Hematopoietic multipotent progenitor cell treated with erythropoietin and hydrocortisone succinate and interleukin-3 and kit ligand, for 6 days (in vitro differentiated cells): ENCODE measurements at places on chromosomes 16 and 17.

DNA sequence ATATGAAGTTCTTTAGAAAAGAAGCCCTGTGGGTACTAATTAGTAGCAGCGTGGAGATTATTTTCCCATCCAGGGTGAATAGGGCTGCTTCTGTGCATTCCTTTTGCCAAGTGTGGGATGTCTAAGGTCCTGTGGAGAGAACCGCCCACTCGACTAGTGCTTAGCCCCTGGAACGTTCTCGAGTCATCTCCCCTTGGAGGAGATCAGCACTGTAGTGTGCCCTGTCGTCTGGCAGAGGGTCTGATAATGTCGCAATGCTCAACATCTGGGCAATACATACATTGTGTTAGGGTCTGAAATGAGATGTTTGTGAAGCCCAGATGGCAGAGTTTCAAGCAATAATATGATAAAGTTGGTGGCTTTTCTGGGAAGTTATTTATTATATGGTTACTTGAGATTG lies 64.8 kb downstream of the SPECC1 start:
- peak; percentile 61 for DNase-seq

- DNase-seq = no peak
Measured at GRCh38 chr17:12967962-12968361, 49.9 kb downstream of the ELAC2 start.

DNA sequence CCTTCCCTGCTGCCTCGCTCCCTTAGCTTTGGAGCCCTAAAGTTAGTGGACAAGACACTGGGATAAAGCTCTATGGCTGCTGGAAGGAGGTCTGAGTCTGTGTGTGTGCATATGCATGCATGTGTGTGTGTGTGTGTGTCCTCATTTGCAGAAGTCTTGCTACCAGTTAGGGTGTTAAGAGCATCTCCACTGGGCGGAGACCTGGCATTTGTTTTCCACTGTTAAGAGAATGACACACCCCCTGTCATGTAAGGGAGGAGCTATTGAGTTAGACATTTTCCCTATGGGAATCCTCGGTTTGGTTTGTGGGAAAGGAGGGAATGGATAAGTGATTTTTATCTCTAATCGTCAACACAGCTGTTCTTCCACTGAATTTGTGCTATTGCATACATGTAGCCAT lies 24.8 kb upstream of the ARHGAP23 start:
- DNase-seq = peak; percentile 52

DNA sequence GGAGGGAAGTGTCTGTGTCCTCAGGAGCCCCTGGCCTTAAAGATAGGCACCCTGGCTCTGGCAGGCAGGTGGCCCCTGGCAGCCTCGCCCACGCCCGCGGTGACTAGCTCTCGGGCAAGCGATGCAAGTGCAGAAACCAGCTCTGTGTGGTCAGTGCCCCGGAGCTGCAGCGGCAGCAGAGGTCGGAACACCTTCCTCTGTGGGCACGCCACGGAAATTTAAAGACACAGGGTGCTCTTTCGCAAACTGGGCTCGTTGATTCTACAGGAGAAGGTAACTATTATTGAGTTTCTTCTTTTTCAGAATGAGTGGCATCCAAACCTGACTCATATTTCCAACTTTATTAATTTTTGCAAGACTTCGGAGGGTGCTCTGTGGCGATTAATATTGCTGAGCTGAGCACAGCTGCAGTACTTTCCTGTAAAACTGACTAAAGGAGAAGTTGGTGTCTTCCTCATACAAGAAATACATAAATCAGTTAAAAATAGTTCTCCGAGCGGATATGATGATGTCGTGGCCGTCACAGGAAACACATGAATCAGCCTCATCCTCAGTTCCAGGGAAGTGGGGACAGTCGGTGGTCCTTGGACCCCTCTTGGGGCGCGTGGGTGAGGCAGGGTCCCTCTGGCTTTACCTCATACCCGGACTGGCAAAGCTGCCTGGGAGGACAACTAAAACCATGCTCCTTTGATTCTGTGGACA lies 120.2 kb downstream of the METRNL start:
- peak; percentile 66 for DNase-seq

DNA sequence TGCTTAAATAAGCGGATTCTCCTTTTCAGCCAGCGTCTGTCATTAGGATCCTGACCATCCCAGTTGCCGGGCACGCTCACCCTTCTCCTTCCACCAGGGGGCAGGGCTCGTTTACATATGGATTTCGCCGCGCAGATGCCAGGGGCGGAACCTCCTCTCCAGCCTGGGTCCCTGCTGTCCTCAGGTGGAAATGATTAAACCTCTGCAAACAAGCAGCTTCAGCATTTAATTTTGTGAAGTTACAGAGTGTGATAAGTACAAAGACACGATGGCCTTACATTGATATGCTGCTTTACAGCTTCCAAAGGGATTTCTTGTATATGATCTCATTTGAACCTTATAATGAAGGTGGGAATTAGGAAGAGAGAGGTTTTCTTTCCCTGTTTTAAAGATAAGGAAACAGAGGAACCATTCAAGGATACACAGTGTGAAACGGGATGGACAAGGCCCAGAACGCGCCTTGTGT lies 3.9 kb upstream of the KRT28 start:
- peak; percentile 87 for DNase-seq

DNA sequence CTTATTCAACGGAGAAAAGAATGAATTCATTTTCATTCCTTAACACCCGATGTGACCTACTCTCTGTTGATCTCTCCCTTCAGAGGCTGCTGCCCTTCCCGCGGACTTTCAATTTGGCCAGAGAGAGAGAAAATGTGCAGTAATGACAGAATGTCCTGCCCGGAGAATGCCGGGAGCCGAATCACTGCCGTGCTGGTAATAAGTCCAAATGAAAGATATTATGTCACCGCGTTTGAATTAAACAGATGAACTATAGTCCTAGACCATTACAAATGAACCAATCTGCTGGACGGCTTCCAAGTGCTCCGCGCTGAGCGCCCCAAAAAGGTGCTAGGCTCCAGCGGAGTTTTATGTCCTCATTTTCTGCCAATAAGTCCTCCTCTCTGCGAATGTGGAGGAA lies 14.7 kb upstream of the C16orf82 start:
- DNase-seq = no peak

- DNase-seq = no peak
Measured at GRCh38 chr17:28612531-28612930, 1.5 kb downstream of the RSKR start.

GRCh38 chr17:10091046-10091445 lies 107.4 kb downstream of the GAS7 start:
- no peak for DNase-seq

DNA sequence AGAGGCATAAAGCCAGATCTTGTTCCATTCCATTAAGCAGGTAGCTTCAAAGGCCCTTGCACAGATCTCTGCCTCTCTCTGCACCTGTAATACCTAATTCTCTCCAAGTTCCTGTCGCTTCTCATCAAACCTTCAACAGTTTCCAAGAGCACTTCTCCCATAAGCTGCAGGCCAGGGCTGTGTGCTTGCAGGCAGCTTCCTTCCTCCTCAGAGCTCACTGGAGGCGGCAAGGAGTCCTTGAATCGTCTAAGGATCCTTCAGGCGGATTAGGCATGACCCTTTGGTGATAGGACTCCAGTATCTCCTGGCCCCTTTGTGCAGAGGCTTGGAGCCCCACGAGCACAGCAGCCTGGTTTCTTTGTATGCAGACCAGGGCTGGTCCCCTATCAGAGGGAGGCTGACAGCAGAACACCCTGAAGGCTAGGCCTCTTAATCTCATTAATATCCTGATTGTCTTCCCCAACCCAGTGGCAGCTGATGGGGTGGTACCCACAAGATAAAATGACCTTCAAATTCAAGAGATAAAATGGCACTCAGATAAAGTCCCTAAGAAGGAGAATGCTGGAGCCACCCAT lies 19.8 kb downstream of the HNF1B start:
- peak; percentile 91 for DNase-seq

GRCh38 chr16:66387817-66388332 lies 21.4 kb downstream of the CDH5 start:
- no peak for DNase-seq

- DNase-seq = no peak
Measured at GRCh38 chr17:76130473-76130872, 10.6 kb downstream of the FOXJ1 start.
